Ammon's horn (tissue), 1 donor: ENCODE measurements at places on chromosomes 7 and 10.

DNA sequence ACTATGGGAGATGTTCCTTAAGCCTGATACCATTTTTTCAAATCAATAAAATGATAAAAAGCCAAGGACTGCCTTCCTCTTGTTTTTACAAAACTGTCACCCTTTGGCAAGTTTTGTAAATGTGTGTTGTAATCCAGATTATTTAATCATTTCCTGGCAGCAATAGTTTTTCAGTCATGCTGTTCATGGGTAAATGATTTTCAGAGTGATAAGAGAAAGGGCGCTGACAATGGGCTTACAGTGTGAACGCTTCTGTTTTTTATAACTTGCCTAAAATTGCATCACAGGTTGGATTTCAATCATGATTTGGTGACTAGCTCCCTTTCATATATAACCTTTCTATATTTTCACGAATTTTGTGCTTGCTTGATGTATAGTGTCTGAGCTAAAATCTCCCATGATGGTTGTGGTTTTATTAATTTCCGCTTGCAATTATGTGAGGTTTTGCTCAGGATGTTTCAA is 19.0 kb upstream of the DMBT1 start:
- DNase-seq, result no peak

DNA sequence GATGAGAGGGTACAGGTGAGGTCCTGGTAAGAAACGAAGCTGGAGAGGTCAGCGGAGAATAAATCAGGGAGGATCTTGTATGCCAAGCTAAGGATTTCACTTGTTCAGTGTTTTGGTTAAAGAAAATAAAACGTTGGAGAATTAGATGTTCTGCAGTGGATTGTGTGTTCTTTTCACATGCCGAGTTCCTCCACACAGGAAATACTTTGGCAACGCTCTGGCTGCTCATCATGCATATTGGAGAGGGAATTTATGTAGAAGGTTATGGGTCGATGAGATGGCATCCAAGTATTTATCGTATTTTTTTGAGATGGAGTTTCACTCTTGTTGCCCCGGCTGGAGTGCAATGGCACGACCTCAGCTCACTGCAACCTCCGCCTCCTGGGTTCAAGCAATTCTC is 11.0 kb downstream of the RPS24 start:
- no peak for DNase-seq

- DNase-seq, result peak; percentile 58
Measured at GRCh38 chr10:49164559-49165188, 23.5 kb downstream of the TMEM273 start.

DNA sequence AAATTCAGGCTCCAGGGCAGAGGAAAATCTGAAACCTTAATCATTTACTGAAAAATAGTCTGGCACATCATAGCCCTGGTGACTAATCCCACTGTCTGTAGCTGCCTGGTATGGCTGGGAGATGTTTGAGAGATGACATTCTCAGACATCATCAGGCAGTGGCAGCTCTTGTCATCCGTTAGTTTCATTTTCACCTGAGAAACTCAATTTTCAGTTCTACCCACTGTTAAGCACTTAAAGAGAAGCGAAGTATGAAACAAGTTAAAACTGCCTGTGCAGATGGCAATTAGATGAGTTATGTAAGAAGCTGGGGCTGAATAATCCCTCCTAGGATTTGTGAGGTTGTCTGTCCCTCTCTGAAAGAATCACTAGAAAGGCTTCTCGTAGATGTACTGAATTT is 150.2 kb downstream of the NSUN6 start:
- DNase-seq, result peak; percentile 43

DNA sequence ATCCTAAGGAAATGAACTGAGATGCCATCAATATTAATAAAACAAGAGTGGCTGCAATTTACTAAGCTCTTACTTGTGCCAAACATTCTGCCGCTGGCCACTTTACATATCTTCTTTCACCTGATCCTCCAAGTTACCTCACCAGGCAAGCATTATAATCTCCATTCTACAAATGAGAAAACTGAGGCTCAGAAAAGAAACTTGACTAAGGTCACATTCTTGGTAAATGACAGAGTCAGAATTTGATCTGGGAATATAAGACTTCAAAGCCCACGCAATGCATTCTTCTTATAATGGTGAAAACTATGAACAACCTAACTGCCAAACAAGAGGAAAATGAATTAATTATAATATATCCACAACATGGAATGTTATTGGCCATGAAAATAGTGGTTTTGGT is 46.1 kb upstream of the SMNDC1 start:
- DNase-seq, result no peak

- no peak for DNase-seq
Measured at GRCh38 chr10:73262105-73262730, 9.8 kb upstream of the MRPS16 start.

- no peak for DNase-seq
Measured at GRCh38 chr10:48485711-48486110, 119.2 kb downstream of the ARHGAP22 start.

- no peak for DNase-seq
Measured at GRCh38 chr10:67140641-67141040, 214.8 kb downstream of the LRRTM3 start.

DNA sequence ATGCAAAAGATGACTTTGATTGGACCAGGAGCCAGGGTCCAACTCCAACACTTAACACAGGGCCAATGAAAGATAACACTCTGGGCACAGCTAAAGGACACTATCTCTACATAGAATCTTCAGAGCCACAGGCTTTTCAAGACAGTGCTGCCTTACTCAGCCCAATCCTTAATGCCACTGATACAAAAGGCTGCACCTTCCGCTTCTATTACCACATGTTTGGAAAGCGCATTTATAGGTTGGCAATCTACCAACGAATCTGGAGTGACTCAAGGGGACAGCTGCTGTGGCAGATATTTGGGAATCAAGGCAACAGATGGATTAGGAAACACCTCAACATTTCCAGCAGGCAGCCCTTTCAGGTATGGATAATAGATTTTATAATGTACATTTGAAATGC is 160.7 kb downstream of the MALRD1 start:
- DNase-seq, result no peak

DNA sequence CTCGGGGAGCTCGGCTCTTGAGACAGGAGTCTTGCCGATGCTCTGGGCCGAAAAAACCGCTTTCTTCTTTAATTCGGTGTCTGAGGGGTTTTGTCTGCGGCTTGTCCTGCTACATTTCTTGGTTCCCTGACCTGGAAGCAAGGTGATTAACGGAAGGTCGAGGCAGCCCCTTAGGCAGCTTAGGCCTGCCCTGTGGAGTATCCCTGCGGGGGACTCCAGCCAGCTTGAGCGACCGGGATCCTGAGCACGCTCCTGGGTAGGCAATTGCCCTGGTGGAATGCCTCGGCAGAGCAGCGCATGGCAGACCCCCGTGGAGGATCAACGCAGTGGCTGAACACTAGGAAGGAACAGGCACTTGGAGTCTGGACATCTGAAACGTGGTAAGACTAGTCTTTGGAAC is 30.5 kb upstream of the GHITM start:
- DNase-seq, result no peak

DNA sequence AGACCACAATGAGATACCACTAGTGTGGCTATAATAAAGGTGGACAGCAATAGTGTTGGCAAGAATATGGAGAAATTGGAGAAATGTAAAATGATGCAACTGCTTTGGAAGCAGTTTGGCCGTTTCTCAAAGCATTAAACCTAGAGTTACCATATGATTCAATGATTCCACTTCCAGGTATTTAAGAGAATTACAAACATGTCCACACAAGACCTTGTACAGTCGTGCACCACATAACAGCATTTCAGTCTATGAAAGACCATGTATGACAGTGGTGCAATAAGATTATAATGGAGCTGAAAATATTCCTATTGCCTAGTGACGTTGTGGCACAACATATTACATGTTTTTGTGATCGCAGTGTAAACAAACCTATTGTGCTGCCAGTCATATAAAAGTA is 29.6 kb downstream of the CCDC172 start:
- DNase-seq, result no peak

DNA sequence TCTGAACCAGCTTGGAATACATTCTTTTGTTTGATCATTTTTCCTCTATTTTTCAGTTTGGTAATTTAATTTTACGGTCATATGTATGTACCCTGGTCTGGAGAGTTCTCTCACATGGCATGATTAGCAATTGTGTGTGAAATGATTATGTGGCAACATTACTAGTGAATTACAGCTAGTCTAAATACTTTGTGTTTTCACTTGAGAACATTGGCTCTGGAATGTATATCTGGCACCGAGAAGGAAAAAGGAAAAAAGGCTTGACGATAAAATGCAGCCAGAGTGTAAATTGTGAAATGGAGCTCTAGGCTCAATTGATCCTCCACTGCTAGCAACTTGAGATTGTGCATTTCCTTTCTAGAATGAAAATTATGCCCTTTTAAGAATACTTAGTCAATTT is 397.2 kb downstream of the EXOC4 start:
- DNase-seq, result no peak

- DNase-seq, result no peak
Measured at GRCh38 chr7:29548823-29549222, 14.8 kb upstream of the PRR15 start.

DNA sequence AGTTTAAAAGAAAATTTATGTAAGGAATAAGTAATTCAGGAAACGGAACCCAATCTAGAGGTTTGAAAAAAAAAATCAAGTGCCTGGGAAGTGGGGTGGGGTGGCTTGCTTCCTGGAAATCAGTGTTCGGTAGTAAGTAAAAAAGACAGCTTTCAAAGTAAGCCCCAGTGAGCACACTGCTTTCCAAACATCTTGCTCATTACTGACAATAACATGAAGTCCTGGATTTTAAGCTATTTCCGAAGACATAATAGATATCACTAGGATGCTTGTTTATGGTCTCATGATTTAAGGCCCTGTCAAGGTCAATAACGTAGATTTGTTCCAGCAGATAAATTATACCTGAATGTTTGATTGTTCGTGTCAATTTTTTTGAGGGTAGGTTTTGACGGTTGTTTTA is 1.3 kb downstream of the STAMBPL1 start:
- DNase-seq, result no peak

GRCh38 chr7:14137676-14138075 is 148.2 kb upstream of the ETV1 start:
- no peak for DNase-seq

- no peak for DNase-seq
Measured at GRCh38 chr10:1365540-1366321, 309.5 kb downstream of the WDR37 start.

- DNase-seq, result no peak
Measured at GRCh38 chr10:4683838-4684237, 142.2 kb upstream of the AKR1E2 start.

GRCh38 chr10:71810048-71810750 is 36.9 kb upstream of the VSIR start:
- no peak for DNase-seq

DNA sequence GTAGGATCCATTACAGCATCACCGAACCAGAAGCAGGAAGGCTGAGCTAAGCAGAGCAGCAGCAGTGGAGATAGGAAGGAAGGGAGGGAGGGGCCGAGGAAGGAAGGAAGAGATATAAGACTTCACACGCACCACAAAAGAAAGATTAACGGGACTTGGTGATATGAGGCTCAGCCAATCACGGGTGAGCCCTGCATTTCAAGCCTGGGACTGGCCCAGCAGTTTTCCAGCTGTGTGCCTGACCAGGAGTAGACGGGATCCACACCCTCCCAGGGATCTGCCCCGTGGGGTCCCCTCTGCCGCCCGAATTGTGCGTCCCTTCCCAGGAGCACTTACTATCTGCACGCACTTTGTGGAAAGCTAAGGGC is 16.2 kb downstream of the ATG9B start:
- DNase-seq, result no peak

DNA sequence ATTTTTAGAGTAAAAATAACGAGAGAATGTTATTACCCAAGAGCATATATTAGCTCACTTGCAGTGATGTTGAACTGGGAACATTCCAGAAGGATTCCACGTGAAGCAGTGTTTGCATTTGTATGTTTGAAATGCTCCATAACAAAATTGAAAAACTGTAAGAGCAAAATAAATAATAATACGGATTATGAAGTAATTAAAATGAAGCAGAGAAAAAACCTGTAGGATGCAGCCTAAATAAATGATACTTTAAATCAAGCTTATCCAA is 203.3 kb downstream of the BAMBI start:
- no peak for DNase-seq

- peak; percentile 32 for DNase-seq
Measured at GRCh38 chr10:3432081-3432825, 259.7 kb upstream of the PITRM1 start.

- DNase-seq, result no peak
Measured at GRCh38 chr10:9239298-9239697, 1184.8 kb downstream of the GATA3 start.

DNA sequence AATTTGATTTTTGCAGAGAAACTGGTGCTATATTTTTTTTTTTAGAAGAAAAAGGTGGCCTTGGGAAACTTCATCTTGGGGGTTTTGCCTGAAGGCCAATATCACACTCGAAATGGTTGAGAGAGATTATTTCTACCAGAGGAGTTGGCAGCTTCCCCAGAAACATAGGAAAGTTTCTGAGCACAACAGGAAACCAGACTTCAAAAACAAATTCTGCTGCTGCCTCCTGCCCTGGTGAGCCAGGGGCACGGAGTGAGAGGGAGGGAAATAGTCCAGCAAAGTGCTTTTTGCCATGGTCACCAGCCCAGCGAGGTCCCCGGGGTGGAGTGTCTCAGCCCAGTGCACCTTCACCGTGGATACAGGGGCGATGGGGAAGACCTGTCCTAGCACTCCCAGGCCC is 61.1 kb downstream of the FOXI2 start:
- DNase-seq, result no peak

DNA sequence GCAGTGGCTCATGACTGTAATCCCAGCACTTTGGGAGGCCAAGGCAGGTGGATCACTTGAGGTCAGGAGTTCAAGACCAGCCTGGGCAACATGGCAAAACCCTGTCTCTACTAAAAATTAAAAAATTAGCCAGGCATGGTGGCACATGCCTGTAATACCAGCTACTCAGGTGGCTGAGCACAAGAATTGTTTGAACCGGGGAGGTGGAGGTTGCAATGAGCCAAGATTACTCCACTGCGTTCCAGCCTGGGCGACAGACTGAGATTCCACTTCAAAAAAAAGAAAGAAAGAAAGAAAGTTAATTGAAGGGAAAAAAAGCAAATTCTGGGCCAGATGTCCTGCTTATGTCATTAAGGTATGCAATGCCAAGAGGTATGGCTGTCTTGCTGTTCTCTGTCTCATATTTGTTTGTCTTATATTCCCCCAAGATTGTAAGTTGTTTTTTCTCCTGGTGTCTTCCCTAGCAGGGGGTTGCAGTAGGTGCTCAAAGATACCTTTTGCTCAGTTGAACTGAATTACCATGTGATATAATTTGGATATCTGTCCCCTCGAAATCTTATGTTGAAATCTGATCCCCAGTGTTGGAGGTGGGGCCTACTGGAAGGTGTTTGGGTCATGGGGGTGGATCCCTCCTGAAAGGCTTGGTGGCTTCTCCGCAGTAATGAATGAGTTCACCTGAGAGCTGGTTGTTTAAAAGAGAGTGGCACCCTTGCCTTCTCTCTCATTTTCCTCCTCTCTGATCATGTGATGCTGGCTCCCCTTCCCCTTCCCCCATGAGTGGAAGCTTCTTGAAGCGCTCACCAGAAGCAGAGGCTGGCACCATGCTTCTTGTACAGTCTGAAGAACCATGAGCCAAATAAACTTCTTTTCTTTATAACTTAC is 60.9 kb downstream of the MYOF start:
- no peak for DNase-seq
